GM12865 (cell line): ENCODE measurements at places on chromosomes 11 and 22.

DNA sequence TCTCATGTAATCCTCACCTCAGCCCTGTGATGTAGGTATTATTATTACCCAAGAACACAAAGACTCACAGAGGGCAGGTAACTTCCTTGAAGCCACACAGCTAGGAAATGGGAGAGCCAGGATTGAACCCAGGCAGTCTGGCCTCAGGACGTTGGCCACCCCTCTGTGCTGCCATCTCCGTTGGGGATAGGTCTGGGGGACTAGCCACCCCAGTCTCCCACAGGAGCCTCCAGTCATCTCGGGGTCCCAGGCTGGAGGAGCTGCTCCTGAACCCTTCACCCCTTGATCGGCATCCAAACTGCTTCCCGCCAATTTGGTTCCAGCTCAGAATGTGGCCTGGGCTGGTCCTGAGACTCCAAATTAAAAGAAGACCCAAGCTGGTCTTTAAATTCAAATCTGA lies 10.4 kb upstream of the TCF20 start:
- DNase-seq: no peak

DNA sequence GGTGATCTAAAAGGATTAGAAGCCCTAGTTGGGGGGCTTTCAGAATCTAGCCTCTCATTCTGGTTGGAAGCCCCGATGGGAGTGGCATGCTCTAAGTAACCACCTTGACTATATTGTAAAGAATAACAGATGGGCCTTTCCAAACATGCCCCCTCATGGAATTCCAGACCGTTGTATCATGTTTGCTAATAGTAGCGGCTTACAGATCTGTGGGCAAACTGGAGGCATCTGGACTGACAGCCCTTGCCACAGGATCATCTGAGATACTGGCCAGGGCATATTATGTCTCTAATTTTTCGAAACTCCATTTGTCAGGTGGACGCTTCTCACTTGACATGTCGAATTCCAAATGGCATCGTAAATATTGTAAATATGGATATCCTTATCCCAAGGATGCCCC lies 10.5 kb downstream of the APIP start:
- DNase-seq: no peak

DNA sequence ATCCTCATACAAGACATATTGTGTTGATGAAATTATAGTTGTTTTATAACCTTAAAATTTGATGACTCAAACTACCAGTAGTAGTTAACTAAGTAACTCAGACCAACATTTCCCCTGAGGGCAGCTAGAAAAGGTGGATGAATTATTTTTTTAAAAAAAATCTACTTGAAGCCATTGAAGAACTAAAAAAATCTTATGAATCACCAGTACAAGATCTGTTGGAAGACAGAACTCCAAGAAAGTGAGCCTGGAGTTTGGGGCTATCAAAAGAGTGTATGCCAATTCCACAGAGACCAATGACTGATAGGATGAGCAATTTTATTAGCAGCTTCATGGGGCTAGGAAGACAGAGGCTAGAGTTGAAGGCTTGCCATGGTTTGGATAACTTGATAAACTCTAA lies 72.4 kb downstream of the CYP2R1 start:
- no peak for DNase-seq

DNA sequence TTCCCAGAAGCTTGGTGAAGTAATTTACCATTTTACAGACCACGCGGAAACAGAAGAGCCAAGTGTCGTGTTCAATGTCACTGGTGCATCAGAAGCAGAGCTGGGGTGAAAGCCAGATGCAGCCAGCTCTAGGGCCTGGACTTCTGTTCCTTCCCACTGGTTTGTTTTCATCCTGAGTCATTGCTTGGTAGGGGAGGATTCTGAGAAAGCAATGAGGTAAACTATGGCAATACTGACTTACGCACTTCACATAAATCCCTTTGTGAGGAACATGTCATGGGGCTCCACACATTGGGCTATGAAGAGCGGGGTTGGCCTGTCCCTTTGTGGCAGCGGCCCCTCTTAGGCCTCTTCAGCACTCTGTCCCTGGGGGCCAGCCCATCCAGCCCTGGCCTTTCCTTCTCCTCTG lies 52.4 kb upstream of the RBFOX2 start:
- DNase-seq: no peak

DNA sequence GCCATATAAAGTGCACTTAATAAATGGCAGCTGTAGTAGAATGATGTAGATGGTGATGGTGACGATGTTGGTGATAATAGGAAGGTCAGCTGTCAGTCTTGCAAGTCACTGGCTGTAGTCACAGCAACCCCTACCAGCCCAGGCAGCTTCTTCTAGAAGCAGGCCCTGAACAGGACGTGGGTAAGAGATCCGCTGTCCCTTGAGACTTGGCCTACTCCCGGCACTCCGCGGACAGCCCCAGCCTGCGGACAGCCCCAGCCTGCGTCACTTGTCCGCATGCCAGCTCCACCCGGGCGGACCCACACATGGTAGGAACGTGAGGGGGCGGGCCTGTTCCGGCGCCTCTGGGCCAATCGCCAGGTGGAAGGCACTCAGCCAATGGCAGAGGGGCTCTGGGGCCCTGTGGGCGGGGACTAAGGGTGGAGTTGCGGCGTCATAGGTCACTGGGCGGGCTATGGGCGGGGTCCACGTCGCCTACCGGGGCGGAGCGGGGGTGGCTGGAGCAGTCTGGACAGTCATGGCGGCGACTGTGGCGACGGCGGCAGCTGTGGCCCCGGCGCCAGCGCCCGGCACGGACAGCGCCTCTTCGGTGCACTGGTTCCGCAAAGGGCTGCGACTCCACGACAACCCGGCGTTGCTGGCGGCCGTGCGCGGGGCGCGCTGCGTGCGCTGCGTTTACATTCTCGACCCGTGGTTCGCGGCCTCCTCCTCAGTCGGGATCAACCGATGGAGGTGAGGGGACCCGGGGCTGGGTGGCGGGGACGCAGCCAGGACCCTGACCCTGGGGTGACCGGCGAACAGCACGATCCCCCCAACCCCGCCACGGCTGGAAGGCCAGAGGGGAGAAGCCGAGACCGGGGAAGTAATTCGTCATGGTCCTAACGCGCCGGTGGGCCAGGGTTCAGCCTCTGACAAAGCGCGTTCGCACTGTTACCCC lies at the start of gene CRY2:
CRY2 (plus strand) TSS at position 502 of the 937 bp plus-strand sequence; CDS start at position 518, 16 bp downstream.
- DNase-seq: peak; percentile 99

DNA sequence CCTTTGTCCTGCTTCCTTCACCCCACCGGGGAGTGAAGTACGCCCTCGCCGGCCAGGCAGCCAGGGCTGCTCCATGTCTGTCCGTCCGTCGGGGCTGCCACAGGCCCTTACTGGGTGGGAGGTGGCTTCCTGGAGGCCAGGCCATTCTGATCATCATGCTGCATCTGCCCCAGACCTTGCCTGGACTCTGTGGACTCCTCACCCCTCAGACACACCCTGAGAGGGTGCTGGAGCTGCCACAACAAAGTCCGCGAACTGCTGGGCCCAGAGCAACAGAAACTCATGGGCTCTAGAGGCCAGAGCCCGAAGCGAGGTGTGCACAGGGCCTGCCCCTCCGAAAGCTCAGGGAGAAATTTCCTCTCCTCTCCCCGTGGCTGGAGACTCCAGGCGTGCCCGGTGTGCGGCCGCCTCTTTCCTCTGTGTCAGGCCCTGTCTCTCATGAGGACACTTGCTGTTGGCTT lies 124.2 kb downstream of the KCNQ1OT1 start:
- DNase-seq: no peak

DNA sequence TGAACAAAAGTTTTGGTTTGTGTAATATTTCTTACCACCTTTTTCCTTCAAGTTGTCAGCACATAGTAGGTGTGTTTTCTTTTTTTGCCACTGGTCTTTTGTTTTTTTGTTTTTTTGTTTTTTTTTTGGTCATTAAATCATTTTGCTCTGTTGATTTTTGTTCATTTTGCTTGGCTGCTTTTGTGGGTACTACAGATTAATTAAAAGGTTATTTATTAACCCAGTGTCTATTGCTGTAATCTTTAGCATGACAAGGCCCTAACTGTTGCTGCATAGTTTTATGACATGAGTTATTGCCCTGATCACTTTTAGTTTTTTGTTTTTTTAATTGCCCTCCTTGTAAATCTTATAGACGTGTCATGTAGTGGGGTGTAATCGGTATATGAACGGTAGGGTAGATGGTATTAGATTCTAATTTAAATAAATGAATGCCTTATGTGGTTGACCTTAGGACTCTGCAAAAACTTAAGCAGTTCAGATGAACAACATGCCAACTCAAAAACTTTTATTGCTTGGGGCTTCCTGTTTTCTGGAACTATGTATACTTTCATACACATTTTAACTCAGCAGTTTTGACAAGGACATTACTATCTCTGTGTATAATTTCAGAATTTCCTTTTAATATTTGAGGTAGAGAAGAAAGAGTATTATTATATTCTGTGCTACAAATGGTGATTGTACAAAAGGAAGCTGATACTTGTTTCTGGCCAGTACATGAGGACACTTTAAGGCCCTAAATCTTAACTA lies 7.9 kb downstream of the EWSR1 start:
- no peak for DNase-seq

- DNase-seq: no peak
These were observed 110.9 kb upstream of the GRK3 start for GRCh38 chr22:25453557-25453956.

GRCh38 chr22:32957200-32957803 lies 100.9 kb downstream of the SYN3 start:
- no peak for DNase-seq

- DNase-seq: peak; percentile 88
These were observed 6.8 kb downstream of the BID start for GRCh38 chr22:17767233-17768065.

DNA sequence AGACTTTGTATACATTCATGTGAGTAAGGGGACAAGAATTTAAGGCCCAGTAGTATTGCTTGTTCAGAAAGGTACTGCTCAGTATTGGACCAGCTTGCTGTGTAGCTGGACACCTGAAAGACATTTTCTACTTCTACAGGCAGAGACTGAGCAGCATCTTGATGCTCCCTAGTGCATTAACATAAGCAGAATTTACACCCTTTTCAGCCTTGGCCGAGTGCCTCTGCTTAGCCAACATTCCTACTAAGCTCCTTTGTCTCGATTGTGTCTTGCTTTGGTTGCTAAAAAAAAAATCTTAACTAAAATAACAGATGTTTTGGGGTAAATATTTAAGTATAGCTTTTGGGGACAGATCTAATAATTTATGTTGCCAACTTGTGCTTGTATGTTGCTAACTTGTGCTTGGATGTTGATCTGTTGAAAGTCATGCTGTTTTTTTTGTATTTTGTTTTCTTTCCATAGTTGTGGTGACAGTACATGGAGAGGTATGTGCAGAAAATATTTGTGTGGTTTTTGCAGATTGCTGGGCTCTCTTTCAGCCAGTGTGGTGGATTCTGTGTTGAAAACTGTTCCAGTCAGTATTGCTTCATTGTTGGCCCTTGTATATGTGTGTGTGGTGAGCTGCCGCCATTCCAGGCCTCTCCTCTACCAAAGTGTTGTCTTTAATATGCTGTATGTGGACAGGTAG lies 3.7 kb downstream of the PTS start:
- DNase-seq: no peak

- DNase-seq: peak; percentile 78
These were observed 42.8 kb downstream of the PACS1 start for GRCh38 chr11:66112601-66113499.

DNA sequence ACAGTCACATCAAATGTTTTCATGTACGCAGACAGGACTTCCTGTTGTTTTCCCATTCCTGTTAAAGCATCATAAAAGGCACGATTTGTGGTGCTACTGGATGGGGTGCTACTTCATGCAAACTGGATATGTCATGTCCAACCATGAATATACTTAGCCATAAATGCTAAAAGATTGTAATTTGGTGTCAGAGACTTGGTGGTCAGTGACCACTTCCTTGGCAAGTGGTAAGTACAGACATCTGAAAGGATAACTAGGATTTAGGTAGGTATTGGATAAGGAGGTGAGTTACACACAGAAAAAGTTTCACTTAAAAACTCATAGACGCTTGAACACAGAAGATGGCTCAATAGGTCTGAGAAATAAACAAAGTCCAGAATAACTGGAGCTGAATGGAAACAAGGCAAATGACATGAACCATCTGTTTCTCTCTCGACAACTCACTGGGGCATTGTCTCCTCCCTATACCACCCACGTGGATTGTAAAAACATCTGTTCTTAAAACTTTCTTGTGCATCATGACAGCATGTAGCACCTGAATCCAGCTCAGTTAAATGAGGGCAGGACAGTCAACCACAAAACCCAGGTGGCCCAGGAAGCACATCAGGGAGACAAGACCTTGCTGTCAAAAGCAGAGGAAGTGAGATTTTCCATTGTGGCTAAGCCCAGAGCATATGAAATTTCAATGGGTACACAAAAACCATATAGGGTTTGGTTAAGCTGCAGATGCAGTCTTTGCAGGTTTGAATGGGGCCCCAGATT lies 22.1 kb upstream of the IGLL5 start:
- DNase-seq: peak; percentile 90

DNA sequence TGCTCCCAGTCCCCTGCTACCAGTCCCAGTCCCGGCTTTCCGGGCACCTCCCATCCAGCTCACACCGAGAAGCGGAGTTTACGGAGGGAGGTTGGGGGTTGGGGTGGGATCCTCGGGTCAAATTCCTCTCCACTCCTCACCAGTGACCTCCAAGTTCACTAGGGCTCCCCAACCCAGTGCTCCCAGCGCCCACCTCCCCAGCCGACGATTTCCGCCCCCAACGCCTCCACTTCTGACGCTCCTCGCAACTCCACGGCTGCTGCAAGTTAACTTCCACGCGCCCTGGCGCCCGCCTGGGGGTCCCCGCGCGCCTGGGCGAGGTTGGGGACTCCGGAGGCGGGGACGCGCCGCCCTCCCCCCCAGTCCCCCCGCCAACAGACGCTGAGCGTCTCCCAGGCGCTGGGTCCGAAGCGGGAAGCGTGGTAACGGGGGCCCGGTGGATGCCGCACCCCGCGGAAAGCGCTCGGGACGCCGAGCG lies 526 bp downstream of the TPST2 start:
- peak; percentile 29 for DNase-seq

DNA sequence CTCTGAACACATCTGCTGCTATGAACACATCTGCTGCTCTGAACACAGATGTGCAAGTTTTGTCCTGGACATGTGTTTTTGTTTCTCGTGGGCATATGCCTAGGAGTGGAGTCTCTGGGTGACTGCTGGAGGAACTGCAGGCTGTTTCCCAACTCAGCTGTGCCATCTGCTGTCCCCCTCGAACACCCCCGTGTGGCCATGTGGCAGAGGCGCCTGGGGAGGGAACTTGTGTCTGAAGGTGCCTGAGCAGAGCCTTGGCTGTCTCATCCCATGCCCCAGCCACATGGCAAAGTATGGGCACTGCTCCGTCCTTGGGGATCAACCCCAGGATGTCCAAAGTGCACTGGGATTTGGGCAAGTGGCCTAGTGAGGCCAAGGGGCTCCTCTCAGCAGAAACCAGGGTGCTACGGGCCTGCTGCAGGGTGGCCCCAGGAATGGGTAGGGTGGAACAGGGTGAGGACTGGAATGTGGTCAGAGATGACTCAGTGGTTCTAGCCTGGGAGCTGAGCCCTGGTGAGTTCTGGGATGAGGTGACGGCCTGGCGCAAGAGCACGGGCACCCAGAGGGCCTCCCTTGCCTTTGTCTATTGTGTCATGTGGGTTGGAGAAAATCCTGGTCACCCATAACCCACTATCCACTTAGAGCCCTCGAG lies 14.7 kb downstream of the GATD1 start:
- no peak for DNase-seq

GRCh38 chr11:14593671-14594070 lies 49.9 kb upstream of the PDE3B start:
- DNase-seq: no peak
